ENCODE measurements at places on chromosomes 2 and 18. TPM values are rescaled to one million over a fixed set of nuclear protein-coding genes. Genes with fewer than 3 reads are reported as not detected.
A peak's percentile ranks its signal among the peaks of the same experiment; 100 is the strongest.

Gene UGT1A3
- total RNA-seq = not detected

Gene LIPG
- not detected for total RNA-seq

Gene FAM161A
- total RNA-seq = 2.2 TPM

Gene ARHGAP28
- not detected for total RNA-seq

Gene RTTN
- total RNA-seq = 36.4 TPM

Gene C1GALT1C1L
- not detected for total RNA-seq

Gene AFF3
- total RNA-seq = 10.1 TPM

Gene SERPINB12
- not detected for total RNA-seq

GRCh38 chr2:149653831-149654445 is 66.4 kb upstream of the MMADHC start:
- no peak for DNase-seq
- H3K27me3 ChIP-seq = no peaks in the 10 kb centered on the region
- H3K4me3 ChIP-seq = no peak overlapping the region
- no peaks in the 10 kb centered on the region for H3K4me1 ChIP-seq
- H3K36me3 ChIP-seq = no peaks in the 10 kb centered on the region
- no peak overlapping the region for H3K27ac ChIP-seq

DNA sequence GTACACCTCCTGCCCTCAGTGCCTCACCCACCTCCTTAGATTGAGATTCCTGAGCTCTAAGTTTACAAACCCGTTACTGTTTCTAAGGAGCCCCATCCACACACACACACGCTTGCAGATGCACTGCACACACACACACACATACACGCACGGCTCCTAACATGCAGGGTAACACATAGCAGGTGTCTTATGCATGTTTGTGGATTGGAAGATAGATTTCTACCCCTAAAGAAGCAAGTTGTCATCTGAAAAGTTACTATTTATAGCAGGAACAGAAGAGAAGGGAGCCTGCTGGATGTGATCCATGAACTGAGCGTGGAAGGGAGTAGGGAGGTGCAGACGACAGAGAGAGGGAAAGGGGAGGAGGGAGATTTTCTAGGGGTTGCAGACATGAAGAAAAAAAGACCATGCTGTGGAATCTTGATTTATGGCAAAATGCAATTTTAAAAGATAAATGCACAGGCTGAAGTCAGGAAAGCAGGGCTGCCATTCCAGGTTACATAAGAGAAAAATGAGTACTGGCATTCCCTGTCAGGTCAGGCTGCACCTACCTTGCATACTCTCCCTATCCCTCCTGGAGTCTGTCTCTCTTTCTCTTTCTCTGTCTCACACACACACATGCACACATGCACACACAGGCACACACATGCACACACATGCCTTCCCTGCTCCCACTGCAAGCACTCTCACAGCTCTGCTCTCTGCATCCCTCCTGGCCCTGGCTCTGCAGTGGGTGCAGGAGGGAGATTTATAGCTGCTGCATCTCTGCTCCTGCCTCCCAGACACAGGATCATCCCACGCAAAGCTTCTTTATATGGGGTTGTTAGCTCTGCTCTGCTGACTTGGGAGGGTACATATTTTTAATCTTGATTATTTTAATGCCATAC is 192.6 kb upstream of the MYT1L start:
- no peaks in the 10 kb centered on the region for H3K27me3 ChIP-seq
- no peak for DNase-seq
- no peaks in the 10 kb centered on the region for H3K36me3 ChIP-seq

GRCh38 chr2:174058026-174058425 is 92.9 kb upstream of the SP3 start:
- H3K27me3 ChIP-seq = peaks cover 7% of the 10 kb centered on the region
- no peaks in the 10 kb centered on the region for H3K36me3 ChIP-seq
- DNase-seq = no peak

GRCh38 chr2:71720283-71720560 is 266.9 kb downstream of the DYSF start:
- H3K4me1 ChIP-seq = no peaks in the 10 kb centered on the region
- H3K27me3 ChIP-seq = no peaks in the 10 kb centered on the region
- H3K27ac ChIP-seq = no peak overlapping the region
- no peak overlapping the region for H3K4me3 ChIP-seq
- no peaks in the 10 kb centered on the region for H3K36me3 ChIP-seq

- H3K4me1 ChIP-seq = no peaks in the 10 kb centered on the region
- H3K36me3 ChIP-seq = no peaks in the 10 kb centered on the region
- H3K27ac ChIP-seq = no peak overlapping the region
- H3K4me3 ChIP-seq = no peak overlapping the region
- no peak for DNase-seq
- H3K27me3 ChIP-seq = peaks cover 13% of the 10 kb centered on the region
Measured at GRCh38 chr18:77360315-77361190, 110.9 kb downstream of the GALR1 start.

GRCh38 chr2:85945586-85945985 is 56.8 kb upstream of the ST3GAL5 start:
- H3K4me1 ChIP-seq = no peaks in the 10 kb centered on the region
- no peak overlapping the region for H3K27ac ChIP-seq
- H3K27me3 ChIP-seq = peaks cover 4% of the 10 kb centered on the region
- no peaks in the 10 kb centered on the region for H3K36me3 ChIP-seq
- DNase-seq = no peak

- H3K27ac ChIP-seq = no peak within 1 kb of the TSS
- H3K4me3 ChIP-seq = no peak within 1 kb of the TSS
- H3K4me1 ChIP-seq = peaks cover 8% of the 10 kb centered on the region
- H3K27me3 ChIP-seq = peaks cover 27% of the 10 kb centered on the region
- no peak for DNase-seq
- H3K36me3 ChIP-seq = no peaks in the 10 kb centered on the region
Measured at GRCh38 chr2:120735746-120736170, at the start of gene GLI2. Gene GLI2 (plus strand): TSS chr2:120735868. CDS start chr2:120797321, 61,453 bp downstream.

DNA sequence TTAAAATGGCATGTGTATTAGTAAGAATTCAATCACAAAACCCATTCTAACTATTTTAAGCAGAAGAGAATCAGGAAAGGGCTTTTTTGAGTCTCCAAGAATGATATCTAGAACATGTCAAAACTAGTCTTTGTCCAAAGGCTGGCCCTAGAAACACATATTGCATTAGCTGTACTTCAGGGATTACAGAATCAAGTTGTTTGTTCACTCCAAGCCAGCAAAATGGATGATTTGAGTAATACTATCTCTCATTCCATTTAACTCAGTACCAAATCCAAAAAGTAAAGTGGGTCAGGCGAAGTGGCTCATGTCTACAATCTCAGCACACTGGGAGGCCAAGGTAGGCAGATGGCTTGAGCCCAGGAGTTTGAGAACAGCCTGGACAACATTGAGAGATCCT is 41.3 kb downstream of the ATF2 start:
- no peak for DNase-seq
- no peaks in the 10 kb centered on the region for H3K27me3 ChIP-seq
- no peak overlapping the region for H3K4me3 ChIP-seq
- no peak overlapping the region for H3K27ac ChIP-seq

DNA sequence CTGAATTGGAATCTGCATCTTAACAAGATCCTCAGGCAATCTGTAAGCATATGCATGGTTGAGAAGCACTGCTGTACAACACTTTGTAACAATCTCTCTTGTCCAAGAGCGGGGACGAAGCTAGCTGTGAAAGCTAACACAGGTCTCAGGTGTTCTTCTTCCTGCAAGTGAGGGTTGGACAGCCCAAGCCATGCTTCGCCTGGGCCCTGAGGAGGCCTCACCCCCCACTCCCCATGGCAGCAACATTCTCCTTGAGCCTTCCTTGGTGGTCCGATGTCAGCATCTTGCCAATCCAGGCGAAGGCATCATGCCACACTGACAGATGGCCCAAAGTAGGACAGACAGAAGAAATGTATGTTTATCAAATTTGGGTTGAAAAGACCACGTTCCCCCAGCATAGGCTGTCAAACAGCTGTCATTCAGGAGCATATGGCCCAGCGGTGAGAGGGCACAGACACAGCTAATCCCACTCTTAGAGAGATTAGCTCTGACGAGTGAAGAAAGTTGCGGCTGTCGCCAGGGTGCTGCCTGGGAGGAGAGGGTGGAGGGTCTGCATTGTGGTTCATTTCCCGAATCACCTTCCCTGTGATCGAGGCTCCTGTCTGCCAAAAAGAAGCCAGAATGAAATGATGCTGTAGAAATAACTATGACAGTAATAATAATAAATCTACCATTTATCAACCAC is 344.7 kb downstream of the MYCN start:
- no peaks in the 10 kb centered on the region for H3K27me3 ChIP-seq
- no peaks in the 10 kb centered on the region for H3K4me1 ChIP-seq
- no peak overlapping the region for H3K4me3 ChIP-seq
- no peak for DNase-seq
- H3K36me3 ChIP-seq = no peaks in the 10 kb centered on the region

DNA sequence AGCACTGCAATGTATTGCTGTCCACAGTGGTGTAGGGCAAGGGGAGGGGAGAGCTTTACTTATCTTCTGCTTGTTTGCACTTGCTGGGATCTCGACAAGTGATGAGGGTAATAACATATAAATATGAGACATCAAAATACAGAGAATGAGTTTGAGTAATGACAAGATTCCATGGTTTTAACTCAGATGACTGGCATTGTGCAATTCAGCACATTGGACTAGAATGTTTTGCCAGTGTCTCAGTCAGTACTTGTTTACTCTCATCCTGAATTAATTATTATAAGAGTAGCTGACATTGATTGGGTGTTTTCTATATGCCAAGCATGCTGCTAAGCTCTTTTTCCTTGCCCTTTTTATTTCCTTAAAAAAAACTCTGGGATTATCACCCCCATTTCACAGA is 306.7 kb upstream of the MMADHC start:
- no peaks in the 10 kb centered on the region for H3K36me3 ChIP-seq
- H3K4me1 ChIP-seq = no peaks in the 10 kb centered on the region
- no peak for DNase-seq

DNA sequence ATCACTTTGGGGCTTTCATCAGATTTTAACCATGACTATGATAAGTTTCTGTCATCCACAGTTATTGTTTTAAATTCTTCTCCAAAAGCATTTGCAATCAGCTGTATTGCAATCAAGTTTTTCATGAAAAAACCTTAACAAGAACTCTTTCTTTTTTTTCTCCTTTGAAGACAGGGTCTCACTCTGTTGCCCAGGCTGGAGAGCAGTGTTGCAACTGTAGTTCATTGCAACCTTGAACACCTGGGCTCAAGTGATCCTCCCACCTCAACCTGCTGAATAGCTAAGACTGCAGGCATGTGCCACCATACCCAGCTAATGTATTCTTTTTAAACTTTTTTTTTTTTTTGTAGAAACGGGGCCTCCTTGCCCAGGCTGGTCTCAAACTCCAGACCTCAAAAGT is 45.5 kb upstream of the C2orf66 start:
- H3K4me3 ChIP-seq = no peak overlapping the region
- no peaks in the 10 kb centered on the region for H3K4me1 ChIP-seq
- H3K27me3 ChIP-seq = no peaks in the 10 kb centered on the region
- DNase-seq = no peak
- H3K36me3 ChIP-seq = peaks cover 13% of the 10 kb centered on the region

DNA sequence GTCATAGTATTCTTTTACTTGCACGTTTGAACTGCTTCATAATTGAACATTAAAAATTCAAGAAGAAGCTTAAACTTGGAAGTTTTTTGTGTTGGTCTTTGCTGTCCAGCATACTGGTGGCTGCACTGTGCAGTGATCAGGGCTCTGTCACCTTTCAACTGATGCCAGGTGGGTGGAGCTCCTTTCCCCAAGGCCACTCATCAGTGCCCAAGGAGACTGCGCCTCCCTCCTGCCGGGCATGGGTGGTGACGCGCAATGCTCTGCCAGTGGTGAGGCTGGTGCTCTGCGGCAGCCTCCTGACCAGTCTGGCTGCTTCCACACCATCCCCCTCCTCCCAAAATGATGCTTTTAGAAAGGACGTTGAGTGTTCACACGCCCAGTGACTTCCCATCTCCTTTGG is 16.0 kb upstream of the LDLRAD4 start:
- DNase-seq = no peak
- H3K4me3 ChIP-seq = no peak overlapping the region
- H3K27me3 ChIP-seq = peaks cover 17% of the 10 kb centered on the region
- H3K36me3 ChIP-seq = no peaks in the 10 kb centered on the region

DNA sequence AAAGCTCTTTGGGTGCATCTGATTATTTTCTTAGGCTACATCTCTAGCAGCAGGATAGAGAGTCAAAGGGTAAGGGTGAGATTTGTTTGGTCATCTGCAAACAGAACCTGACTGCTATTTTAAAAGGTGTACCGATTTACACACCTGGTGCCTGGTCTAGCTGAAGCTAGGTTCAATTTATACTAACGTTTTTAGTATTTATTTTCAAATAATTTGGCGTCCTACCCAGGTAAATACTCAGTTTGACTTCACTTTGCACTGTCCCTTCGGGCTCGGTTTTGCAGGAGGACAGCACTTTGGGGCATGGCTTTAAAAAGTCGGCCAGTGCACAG is 683 bp downstream of the PTRHD1 start:
- no peaks in the 10 kb centered on the region for H3K27me3 ChIP-seq
- no peak for DNase-seq
- H3K36me3 ChIP-seq = peaks cover 5% of the 10 kb centered on the region
- H3K27ac ChIP-seq = peak overlapping the region; percentile 92
- peak overlapping the region; percentile 89 for H3K4me3 ChIP-seq

DNA sequence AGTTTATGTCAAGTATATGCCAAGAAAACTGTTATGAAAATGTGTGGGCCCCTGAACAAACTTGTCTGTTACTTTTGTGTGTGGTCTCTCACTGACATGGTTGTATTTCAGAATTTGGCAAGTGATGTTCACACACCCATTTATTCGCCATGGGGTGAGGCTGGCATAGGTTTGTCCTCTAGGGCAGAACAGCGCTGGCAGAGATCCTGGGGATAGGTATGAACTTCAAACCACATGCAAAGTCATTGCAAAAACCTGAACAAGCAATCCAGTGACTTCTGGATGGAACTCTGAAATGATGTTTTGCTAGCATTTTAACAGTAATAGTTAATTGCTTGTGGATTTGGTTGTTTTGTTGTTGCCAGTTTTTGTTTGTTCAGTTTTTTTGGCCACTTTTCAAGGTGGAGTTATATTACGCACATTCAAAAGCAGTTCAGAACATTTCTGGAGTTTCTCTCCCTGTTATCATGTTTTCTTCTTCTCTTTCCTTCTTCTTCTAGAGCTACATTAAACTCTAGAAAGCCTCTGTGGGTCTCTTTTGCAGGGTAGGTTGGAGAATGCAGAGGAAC is 78.5 kb downstream of the MDH1 start:
- no peak for DNase-seq
- H3K4me3 ChIP-seq = no peak overlapping the region
- no peak overlapping the region for H3K27ac ChIP-seq
- peaks cover 21% of the 10 kb centered on the region for H3K27me3 ChIP-seq

DNA sequence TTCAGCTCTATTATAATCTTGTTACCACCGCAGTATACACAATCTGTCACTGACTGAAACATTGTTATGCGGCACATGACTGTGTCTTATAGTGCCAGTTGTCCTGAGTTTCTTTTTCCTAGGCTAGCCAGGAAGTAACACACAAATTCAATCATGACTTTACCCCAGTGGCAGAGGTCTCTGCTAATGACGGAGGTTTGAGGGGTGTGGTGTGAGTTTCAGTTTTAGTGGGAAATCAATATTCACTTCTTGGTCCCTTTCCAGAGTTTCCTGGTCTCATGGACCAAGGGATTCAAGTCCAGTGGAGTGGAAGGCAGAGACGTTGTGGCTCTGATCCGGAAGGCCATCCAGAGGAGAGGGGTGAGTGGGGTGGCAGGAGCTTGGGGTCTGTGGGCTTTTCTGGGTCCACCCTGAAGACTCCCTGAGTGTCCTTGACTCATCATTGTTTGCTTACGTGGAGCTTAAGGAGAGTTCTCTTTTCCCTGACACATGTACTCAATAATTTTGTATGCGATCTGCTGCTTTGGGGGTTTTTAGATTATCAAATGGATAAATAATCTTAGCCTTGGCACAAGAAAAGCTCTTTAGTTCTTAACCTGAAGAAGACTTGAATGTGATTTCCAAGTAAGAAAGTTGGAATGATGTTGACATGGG is 39.2 kb downstream of the HK2 start:
- no peak for DNase-seq
- no peak overlapping the region for H3K4me3 ChIP-seq
- H3K4me1 ChIP-seq = peaks cover 4% of the 10 kb centered on the region
- peaks cover 8% of the 10 kb centered on the region for H3K36me3 ChIP-seq
- H3K27ac ChIP-seq = no peak overlapping the region
- no peaks in the 10 kb centered on the region for H3K27me3 ChIP-seq
